ENCODE measurements at places on chromosomes 6 and 20. TPM values are rescaled to one million over a fixed set of nuclear protein-coding genes. Genes with fewer than 3 reads are reported as not detected.

Gene PIGU
- total RNA-seq = 13.8 TPM

Gene TINAG
- total RNA-seq = 17.2 TPM

Gene SSTR4
- total RNA-seq = 0.18 TPM

Gene DNAH8
- 1.3 TPM for total RNA-seq

Gene STMND1
- not detected for total RNA-seq

Gene DEFB128
- not detected for total RNA-seq

Gene APOM
- total RNA-seq = 24.0 TPM

Gene ADAT2
- 5.9 TPM for total RNA-seq

Gene TRIM15
- total RNA-seq = 0.47 TPM

Gene RHAG
- total RNA-seq = 6.7 TPM

Gene SLC22A3
- 7.6 TPM for total RNA-seq

Gene TTBK1
- 0.29 TPM for total RNA-seq

Gene HLA-DOB
- 0.88 TPM for total RNA-seq

Gene IL22RA2
- not detected for total RNA-seq

Gene PKIG
- total RNA-seq = 39.8 TPM

Gene TNFRSF6B
- total RNA-seq = 4.3 TPM

Gene GPX5
- total RNA-seq = not detected

Gene KIAA1755
- 4.2 TPM for total RNA-seq

Gene TUBB2A
- 81.5 TPM for total RNA-seq

Gene ADGRG6
- 37.0 TPM for total RNA-seq

Gene UBR2
- total RNA-seq = 32.1 TPM

Gene ANKRD60
- total RNA-seq = not detected

Gene TRIM31
- not detected for total RNA-seq

Gene MAP7
- 15.8 TPM for total RNA-seq

Gene ECI2
- 50.7 TPM for total RNA-seq

Gene MAP3K5
- 8.3 TPM for total RNA-seq

Gene LTA
- not detected for total RNA-seq

Gene RIMS1
- 3.2 TPM for total RNA-seq

Gene FLRT3
- 57.6 TPM for total RNA-seq

Gene MTO1
- 23.9 TPM for total RNA-seq

Gene ZKSCAN3
- 8.6 TPM for total RNA-seq

Gene GSTA2
- total RNA-seq = not detected

Gene SIRPD
- 0.12 TPM for total RNA-seq

Gene RBM24
- 48.2 TPM for total RNA-seq

Gene SYCP2L
- 3.7 TPM for total RNA-seq

Gene FAM209B
- not detected for total RNA-seq

Gene TAGAP
- 3.3 TPM for total RNA-seq
